A549 treated with RU486 at 1 μM for 4 hours (cell line): ENCODE measurements at places on chromosomes 16 and 17. TPM values are rescaled to one million over a fixed set of nuclear protein-coding genes. Genes with fewer than 3 reads are reported as not detected.

PCGF2 gene
- 33.9 to 64.1 TPM (median 57.3 TPM) in 5 replicates for total RNA-seq

KRT36 gene
- not detected in 5 replicates for total RNA-seq

OR4D1 gene
- 0.03 TPM in 1 of 5 replicates, not detected in the others for total RNA-seq

TANC2 gene
- total RNA-seq = 12.3 to 27.4 TPM (median 25.8 TPM) in 5 replicates

MYCBPAP gene
- total RNA-seq = 0.37 to 0.85 TPM (median 0.51 TPM) in 5 replicates

C16orf89 gene
- total RNA-seq = not detected in 5 replicates

FGF11 gene
- total RNA-seq = 0.74 to 1.4 TPM (median 1.2 TPM) in 5 replicates

CASKIN2 gene
- total RNA-seq = 7.5 to 12.7 TPM (median 9.3 TPM) in 5 replicates

TMC8 gene
- 0.18 to 0.43 TPM (median 0.29 TPM) in 5 replicates for total RNA-seq

ABCC3 gene
- 111 to 157 TPM (median 133 TPM) in 5 replicates for total RNA-seq
